Activated T-cell treated with anti-CD3 and anti-CD28 coated beads, Interleukin-2, amount 50 U/mL, for 48 hours (primary cell): ENCODE measurements at places on chromosomes 2 and 18.

DNA sequence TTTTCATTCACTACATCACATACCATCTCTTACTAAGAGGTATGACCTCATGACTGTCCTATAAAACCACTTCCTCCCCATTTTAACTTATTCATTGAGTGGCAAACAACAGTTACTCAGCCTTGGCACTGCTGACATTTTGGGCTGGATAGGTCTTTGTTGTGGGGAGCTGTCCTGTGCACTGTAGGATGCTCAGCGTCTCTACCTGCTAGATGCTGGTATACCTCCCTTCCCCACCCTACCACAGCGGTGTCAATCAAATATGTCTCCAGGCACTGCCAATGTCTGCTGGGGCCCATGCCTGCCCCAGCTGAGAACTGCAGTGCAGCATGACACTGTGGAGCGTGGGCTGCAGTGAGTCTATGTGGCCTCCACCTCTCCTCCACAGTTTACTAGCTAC, 76.3 kb upstream of the MGAT4A start:
- peak; percentile 26 for DNase-seq

- no peak for DNase-seq
These were observed 47.1 kb downstream of the LAMA1 start for GRCh38 chr18:7070466-7070865.

- DNase-seq, result no peak
These were observed 236.6 kb downstream of the PTH2R start for GRCh38 chr2:208643145-208643544.

GRCh38 chr2:238019962-238020361, 40.8 kb upstream of the SCLY start:
- DNase-seq, result peak; percentile 3

GRCh38 chr2:102251849-102252203, 59.5 kb upstream of the IL1RL1 start:
- DNase-seq, result no peak
